Left ventricle myocardium inferior (tissue), 1 donor: ENCODE measurements at places on chromosomes 2 and 18.

- no peak for DNase-seq
Measured at GRCh38 chr2:79715338-79715737, 202.5 kb downstream of the CTNNA2 start.

GRCh38 chr18:62781262-62781661, 65.9 kb downstream of the PHLPP1 start:
- DNase-seq, result no peak

DNA sequence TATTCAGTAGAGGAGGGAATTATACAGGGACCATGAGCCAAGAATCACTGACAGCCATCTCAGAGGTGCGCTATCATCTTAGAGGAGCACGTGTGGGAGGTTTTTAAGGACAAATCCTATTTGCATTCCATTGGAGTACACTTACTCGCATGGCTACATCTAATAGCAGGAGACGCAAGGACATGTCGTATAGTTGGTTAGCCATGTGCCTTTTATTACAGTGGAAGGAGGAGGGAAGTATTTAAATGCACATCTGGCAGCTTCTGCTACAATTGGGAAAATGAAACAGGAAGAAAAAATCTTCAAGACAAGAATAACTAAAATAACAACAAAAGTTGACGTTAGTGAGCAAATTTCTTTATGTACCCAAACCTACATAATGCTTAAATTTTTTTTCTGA, 86.5 kb upstream of the UGP2 start:
- DNase-seq, result no peak

- no peak for DNase-seq
Measured at GRCh38 chr2:142044197-142044596, 86.6 kb downstream of the LRP1B start.

DNA sequence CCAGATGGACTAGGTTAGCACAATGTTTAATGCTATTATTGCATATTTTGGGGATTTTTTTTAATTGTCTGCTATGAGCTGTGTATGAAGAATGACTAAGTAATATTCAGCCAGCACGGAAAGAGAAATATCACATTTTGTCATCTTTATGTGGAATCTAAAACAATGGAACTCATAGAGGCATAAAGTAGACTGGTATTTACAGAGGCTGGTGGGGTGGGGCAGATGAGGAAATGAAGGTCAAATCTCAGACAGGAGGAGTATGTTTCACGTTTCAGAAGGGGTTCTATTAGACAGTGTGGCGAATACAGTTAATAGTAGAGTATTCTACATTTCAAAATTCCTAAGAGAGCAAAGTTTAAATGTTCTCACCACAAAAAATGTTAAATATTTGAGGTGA, 4.7 kb downstream of the CDH19 start:
- DNase-seq, result no peak

DNA sequence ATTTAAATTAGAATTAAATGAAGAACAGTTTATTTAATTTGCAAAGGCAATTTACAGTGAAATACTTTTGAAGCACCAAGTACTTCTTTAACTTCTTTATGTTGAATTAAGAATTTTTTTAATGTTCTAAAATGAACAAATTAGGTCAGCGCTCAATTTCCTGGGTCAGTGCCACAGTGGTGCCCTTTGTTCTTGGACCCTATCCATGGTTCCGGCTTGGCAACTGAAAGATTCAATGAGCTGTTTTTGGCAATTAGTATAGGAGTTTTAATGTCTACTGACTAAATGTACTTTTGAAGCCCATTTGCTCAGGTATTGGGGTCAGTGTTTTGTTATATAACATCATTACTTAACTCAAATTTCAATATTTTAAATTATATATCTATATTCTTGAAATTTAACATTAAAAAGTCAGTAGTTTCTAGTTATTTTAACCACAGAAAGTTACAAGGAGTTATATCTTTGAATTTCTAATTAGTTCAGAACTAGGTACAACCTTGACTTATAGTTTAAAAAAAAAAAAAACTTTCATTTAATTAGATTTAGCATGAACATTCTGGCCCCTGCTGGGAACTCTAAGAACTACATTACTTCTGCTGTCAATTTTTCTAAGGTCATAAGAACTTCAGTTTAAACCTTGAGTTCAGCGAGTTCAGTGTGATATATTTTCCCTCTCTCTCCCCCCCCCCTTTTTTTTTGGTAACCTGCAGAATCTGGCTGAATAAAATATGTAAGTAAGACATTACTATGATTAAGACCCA, 7.6 kb upstream of the MSTN start:
- no peak for DNase-seq

GRCh38 chr18:69898241-69898861, 49.3 kb downstream of the CD226 start:
- no peak for DNase-seq

- no peak for DNase-seq
Measured at GRCh38 chr18:64982414-64983055, 768.3 kb upstream of the CDH7 start.

GRCh38 chr2:20604951-20605381, 45.9 kb downstream of the HS1BP3 start:
- no peak for DNase-seq

DNA sequence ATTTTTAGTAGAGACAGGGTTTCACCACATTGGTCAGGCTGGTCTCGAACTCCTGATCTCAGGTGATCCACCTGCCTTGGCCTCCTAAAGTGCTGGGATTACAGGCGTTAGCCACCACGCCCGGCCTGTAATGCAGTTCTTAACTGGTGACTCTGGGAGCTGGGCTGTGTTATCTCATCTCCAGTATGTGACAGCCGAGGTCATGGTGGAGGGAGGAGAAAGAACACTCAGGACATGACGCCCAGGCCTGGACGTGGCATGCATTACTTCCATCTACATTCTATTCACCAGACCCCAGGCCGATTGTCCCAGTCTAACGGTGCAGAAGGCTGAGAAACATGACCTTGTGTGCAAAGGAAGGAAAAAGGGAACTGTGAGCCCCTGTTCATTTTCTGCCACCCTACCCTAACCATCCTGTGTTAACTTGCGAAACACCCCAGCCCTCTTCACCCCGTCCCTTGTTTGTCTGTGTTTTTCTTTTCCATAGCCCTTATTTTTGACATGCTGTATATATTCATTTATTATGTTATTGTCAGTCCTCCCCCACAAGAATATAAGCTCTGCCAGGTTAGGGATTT, 88.1 kb upstream of the ASAP2 start:
- DNase-seq, result no peak

GRCh38 chr18:31429623-31430022, 17.9 kb upstream of the DSG3 start:
- no peak for DNase-seq

- no peak for DNase-seq
Measured at GRCh38 chr2:142849820-142850219, 27.6 kb upstream of the KYNU start.

GRCh38 chr2:104521247-104521646, 332.7 kb upstream of the POU3F3 start:
- no peak for DNase-seq

GRCh38 chr2:100903534-100904258, 83.8 kb downstream of the NPAS2 start:
- no peak for DNase-seq

DNA sequence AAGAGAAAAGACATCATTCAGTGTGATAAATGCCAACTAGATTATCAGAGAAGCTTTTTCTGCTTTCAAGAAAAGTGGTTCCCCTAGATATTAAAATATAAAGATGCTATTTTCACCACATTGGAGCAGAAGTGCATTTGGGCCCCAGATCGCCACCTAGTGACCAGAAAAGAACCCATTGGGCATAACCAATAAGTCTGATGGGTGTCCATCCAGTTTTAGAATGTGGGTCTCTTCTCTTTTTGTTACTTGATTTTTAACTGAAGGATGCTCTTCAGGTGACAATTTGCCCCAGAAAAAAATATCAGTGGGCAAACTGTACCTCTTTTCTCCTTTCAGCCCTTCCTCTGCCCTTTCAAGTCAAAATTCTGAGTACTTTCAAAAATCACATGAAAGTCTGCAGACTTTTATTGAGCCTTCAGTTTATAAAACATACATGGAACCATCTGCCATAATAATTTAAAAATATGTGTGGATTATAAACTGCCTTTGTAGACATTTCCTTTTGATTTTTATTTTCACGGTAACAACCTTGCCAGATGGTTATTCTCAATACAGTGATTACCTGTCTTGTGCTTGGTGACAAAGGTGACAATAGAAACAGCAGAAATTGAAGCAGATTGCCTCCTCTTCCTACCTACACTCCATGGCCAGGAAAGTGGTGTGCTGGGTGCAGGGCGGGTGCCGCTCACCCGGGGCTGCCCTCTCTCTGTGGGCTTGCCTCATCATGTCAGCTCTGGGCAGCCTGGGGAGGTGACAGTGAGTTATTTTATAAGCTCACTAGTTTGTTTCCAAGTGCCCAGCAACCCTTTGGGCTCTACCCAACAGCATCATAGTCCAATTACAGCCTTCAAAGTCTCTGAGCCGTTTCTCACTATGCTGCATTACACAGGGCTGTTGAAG, 124.5 kb downstream of the DCDC2C start:
- DNase-seq, result no peak

- DNase-seq, result no peak
Measured at GRCh38 chr2:186629250-186629996, 39.6 kb downstream of the ITGAV start.

GRCh38 chr2:237503201-237503600, 16.1 kb downstream of the MLPH start:
- DNase-seq, result no peak

DNA sequence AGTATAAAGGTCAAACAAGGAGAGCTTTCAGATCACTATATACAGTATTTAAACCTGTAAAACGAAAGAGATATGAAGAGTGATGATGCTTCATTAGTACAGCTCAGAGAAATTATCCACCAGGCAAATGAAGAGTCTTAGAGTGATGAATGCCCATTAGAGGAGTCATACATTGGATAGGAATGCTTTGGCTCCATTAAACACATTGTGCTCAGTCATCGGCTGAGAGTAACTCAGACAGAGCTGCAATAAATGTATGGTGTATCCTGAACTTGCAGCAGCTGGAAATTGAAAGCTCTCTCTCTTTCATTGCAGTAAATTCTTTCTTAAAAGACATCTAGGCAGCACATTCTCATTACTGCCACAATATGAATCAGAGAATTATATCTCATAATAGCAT, 340.8 kb upstream of the SPHKAP start:
- DNase-seq, result no peak

- DNase-seq, result no peak
Measured at GRCh38 chr2:20553580-20553979, 97.3 kb downstream of the HS1BP3 start.

GRCh38 chr18:24234330-24234729, 95.5 kb downstream of the CABYR start:
- DNase-seq, result peak; percentile 50

- DNase-seq, result no peak
Measured at GRCh38 chr18:43060020-43060419, 55.5 kb downstream of the RIT2 start.

DNA sequence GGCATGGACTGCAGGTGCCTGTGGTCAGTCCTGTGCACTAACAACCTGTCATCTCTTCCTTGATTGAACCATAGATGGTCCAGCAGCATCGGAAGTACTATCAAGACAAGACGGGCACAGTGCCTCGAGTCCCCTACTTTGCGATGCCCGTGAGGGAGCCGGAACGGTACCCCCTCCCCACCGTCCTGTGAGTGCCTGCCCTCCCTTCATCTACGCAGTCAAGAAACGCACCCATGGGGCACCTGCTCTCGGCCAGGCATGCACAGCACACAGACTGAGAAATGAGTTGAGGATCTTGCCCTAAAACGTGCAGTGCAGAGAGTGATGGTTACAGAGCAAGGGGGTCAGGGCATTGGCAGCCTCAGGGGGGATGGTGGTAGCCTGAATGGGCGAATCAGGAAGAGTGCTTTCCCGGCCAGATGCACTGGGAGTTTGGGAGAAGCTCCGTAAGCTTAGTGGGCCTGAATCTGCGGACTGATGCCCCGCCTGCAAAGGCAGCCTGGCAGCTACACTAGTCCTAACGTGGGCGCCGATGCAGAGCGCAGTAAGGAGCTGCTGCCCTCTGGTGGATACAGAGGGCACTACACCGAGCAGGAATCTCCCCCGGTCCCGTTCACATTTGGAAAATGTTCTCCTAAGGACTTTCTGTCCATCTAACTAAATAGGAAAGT, 63.6 kb downstream of the CIB4 start:
- DNase-seq, result peak; percentile 59

- peak; percentile 64 for DNase-seq
Measured at GRCh38 chr2:10267551-10268465, 34.9 kb upstream of the HPCAL1 start.

GRCh38 chr2:12895017-12895416, 178.3 kb downstream of the TRIB2 start:
- no peak for DNase-seq

- DNase-seq, result no peak
Measured at GRCh38 chr18:79337184-79337583, 58.5 kb upstream of the NFATC1 start.

DNA sequence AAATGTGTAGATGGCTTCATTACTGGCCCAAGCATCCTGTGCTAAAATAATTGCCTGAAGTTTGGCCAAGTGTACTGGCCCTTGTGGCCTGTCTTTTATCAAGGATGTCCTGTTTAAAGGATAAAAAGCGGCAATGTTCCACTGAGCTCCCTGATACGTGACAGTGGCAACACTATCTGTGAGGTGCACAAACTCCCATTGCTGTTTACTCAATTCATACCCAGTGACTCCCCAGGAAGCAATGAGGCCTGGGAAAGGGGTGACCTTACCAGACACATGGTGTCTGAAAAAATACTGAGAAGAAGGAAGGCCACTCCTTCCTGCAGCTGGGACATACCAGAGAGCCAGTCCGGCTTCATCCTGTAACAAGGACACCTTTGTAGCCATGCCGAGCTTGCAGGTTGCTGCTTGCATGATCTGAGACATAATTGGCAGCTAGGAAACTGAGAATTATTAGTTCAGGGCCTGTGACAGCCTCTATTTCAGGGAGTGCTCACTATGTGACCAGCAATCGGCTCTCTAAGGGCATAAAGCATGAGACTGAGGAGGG, 198.5 kb upstream of the LRATD1 start:
- no peak for DNase-seq

- peak; percentile 88 for DNase-seq
Measured at GRCh38 chr2:217988014-217988839, 14.6 kb downstream of the TNS1 start.

GRCh38 chr18:35240664-35241447, at the start of gene ZNF397:
ZNF397 (plus strand) TSS chr18:35241034; CDS start chr18:35242471, 1,437 bp downstream.
- peak; percentile 99 for DNase-seq

- no peak for DNase-seq
Measured at GRCh38 chr18:23968638-23969604, 45.6 kb upstream of the TTC39C start.
